ENCODE measurements at places on chromosomes 5 and 9.

DNA sequence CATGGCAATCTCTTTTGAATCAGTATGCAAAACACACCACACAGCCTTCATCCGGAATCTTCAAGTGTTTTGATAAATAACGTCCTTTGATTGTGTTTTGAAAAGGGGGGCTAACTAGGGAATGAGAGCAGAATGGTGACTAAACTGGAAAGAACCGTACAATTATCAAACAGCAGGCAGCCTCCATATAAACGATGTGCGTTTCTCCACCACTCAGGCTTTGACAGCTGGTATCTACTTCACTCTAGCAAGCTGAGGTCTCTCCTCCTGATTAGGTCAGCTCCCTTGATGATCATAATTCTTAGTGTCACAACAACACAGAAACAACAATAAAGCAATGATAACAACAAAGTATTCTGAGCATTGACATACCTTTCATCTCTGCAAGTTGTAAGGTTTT, 465.9 kb downstream of the TUSC1 start:
- DNase-seq: no peak

DNA sequence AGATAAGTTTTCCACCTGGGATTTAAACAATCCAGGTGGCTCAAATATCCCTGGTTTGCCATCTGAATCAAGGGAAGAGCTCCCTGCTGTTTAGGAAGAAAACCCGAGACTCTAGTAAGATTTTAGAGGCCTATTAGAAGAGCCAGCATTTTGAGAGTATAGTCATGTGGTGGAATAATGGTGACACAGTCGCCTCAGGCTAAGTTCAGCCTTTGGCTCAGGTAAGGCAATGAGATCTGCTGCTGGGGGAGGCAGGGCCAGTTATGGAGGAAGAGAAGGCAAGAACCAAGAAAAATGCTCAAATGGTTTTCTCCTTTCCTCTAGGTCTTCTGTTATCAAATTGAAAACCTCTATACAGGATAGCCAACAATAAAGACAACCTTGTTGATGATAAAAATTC, 16.2 kb downstream of the RAD1 start:
- DNase-seq: no peak

DNA sequence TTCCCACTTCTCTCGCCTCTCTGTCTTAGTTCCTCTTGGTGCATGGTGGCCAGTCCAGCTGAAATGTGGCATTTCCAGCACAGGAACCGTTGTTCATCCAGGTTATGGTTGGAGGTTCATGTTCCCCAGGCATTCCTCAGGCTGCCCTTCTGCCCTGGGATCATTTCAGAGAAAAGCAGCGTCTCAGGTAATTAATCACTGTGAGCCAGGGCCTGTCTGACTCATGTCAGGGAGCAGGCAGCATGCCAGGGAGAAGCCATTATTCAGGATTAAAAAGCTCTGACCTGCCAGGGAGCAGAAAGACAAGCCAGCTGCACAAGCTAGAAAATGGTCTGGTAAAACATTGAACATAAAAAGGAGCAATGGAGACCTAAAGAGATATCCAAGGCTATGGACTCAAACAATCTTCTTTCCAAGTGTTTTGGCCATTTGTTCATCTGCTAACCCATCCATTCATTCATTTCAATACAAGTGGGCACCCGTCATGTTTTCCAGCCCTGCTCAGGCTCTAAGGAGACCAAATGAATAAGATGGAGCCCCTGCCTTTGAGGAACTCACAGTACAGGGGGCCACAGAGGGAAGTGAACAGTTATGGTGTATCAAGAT, 241.4 kb downstream of the DRD1 start:
- DNase-seq: peak; percentile 56

DNA sequence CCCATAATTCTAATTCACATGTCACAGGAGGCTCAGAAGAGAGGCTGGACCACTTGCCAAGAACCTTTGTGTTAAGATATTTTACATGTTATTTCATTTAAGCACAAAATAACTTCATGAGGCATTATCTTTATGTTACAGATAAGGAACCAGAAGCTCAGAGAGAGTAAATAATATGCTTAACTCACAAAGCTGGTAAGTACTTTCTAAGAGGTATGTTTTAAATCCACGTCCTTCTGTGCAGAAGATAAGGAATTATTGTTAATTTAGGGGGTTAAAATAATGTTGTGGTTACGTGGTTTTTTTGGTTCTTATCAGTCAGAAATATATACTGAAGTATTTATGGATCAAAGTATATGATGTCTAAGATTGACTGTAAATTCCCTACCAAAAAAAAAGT, 8.0 kb downstream of the STRBP start:
- DNase-seq: no peak

DNA sequence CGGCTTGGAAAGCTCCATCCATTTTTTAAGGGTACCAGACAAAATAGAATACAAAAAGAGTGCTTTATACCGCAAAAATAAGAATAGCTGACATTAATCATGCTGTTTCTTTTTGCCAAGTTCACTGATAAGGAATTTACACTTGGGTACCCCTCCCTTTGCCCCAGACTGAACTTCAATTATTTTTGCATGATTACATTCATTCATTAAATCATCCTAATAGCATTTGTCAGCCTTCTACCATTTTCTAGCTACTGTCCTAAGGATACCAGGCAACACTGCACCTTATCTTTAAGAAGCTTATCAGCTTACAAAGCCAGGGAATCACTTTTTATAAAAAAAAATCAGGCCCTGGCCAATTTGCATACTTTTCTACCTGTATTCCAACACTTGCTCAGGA, 48.4 kb downstream of the YIPF5 start:
- DNase-seq: no peak

All from NCI-H1105 (cell line).